Gastrocnemius medialis (tissue), 4 donors: ENCODE measurements at places on chromosomes 16 and 17.
A peak's percentile ranks its signal among the peaks of the same experiment; 100 is the strongest.

GRCh38 chr17:77246110-77247047 is 105.6 kb downstream of the SEC14L1 start:
- no peaks in the 10 kb centered on the region for H3K27me3 ChIP-seq
- no peak for DNase-seq
- H3K27ac ChIP-seq: no peak overlapping the region
- peak overlapping the region; percentile 60 for H3K4me3 ChIP-seq
- H3K36me3 ChIP-seq: no peaks in the 10 kb centered on the region
- peaks cover 6% of the 10 kb centered on the region for H3K4me1 ChIP-seq

GRCh38 chr17:48903401-48903800 is 4.8 kb upstream of the UBE2Z start:
- no peaks in the 10 kb centered on the region for H3K36me3 ChIP-seq
- H3K27me3 ChIP-seq: no peaks in the 10 kb centered on the region
- no peak overlapping the region for H3K4me3 ChIP-seq
- no peak for DNase-seq
- H3K27ac ChIP-seq: no peak overlapping the region

DNA sequence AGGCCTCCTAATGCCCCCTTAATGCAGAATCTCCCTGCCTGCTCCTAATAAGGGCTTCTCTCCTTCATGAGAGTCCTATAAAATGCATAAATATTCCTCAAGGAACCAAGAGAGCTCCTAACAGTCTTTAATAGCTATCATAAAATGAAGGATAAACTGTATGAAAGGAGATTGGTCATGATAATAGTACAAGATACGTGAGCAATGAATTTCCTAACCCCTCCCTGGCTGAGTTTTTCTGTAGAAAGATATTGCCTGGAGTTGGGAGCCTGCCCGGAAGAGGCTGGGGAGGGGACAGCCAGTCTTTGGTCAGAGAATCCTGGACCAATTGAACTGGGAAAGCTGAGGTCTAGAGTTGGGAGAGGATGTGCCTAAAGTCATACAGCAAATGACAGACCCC is 321.9 kb upstream of the CDH5 start:
- H3K27ac ChIP-seq: no peak overlapping the region
- H3K36me3 ChIP-seq: no peaks in the 10 kb centered on the region
- H3K4me3 ChIP-seq: no peak overlapping the region
- no peaks in the 10 kb centered on the region for H3K27me3 ChIP-seq
- no peaks in the 10 kb centered on the region for H3K4me1 ChIP-seq
- DNase-seq: no peak

- peaks cover 4% of the 10 kb centered on the region for H3K4me1 ChIP-seq
- no peak for DNase-seq
- no peak overlapping the region for H3K27ac ChIP-seq
These were observed 93.4 kb downstream of the SSH2 start for GRCh38 chr17:29836643-29837042.

GRCh38 chr16:68346892-68347480 is 36.2 kb downstream of the PRMT7 start:
- peak; percentile 32 for DNase-seq
- peaks cover 59% of the 10 kb centered on the region for H3K4me1 ChIP-seq
- H3K36me3 ChIP-seq: peaks cover 27% of the 10 kb centered on the region
- H3K27me3 ChIP-seq: no peaks in the 10 kb centered on the region
- H3K27ac ChIP-seq: peak overlapping the region; percentile 88

DNA sequence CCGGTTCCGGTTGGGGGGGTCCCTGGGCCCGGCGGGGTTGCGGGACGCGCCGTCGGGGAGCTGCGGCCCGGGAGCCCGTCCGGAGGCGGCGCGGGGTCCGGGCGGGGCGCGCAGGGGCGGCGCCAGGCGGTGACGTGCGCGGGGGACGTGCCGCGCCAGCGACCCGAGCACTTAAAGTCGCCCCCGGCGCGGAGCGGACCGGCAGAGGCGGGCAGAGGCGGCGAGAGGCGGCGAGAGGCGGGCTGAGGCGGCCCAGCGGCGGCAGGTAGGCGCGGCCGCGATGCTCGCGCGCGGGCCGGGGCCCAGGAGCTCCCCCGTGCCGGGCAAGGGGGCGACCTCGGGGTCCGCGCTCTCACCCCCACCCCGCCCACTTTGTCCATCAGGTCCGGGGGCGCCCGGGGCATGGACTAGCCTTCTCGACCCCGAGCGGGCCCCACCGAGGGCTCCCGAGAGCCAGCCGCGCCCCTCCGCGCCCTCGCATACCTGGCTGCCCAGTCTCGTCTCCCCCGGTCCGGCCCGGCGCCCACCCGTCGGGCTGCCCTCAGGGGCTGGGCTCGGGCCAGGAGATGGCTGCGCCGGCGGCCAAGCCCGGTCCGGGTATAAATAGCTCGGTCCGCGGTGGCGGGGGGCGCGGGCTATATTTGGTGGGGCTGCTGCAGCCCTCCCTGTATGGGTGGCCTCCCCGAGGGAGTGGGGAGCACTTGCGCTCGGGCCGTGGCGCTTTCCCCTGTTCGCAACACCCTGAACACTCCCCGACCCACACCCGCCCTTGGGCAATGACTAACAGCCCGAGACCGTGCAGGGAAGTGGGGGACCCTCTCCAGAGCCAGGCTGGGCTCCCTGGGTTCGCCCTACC is at the start of gene SLC16A3:
Gene SLC16A3, plus strand, starts transcription at position 201 of the 856 bp plus-strand sequence. CDS start 6,967 bp downstream, outside the sequence.
- peaks cover 56% of the 10 kb centered on the region for H3K4me1 ChIP-seq
- no peaks in the 10 kb centered on the region for H3K36me3 ChIP-seq
- no peak for DNase-seq
- H3K4me3 ChIP-seq: peak within 1 kb of the TSS; percentile 66
- H3K27ac ChIP-seq: peak within 1 kb of the TSS; percentile 90

DNA sequence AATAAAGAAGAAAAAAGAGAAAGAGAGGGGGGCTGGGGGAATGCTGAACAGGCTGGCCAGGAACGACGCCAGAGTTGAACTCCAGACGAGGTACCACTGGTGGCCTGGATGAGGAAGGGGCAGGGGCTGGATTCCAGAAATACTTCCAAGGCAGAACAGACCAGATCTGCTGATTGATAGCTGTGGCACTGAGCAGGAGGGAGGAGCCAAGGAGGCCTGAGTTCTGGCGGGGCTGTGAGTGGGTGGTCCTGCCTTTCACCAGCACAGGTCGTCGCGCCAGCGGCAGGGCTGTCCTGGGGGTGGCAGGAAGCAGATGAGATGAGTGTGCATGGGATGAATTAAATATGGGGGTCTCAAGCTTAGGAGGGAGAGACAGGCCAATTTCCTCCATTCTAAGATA is 5.5 kb downstream of the CCDC42 start:
- H3K36me3 ChIP-seq: no peaks in the 10 kb centered on the region
- no peak overlapping the region for H3K4me3 ChIP-seq
- H3K27ac ChIP-seq: no peak overlapping the region
- H3K27me3 ChIP-seq: peaks cover 2% of the 10 kb centered on the region
- DNase-seq: no peak
- no peaks in the 10 kb centered on the region for H3K4me1 ChIP-seq

- H3K4me3 ChIP-seq: no peak overlapping the region
- peaks cover 7% of the 10 kb centered on the region for H3K4me1 ChIP-seq
- no peak for DNase-seq
- no peaks in the 10 kb centered on the region for H3K27me3 ChIP-seq
- no peaks in the 10 kb centered on the region for H3K36me3 ChIP-seq
These were observed 84.6 kb downstream of the USP31 start for GRCh38 chr16:23064639-23065038.

GRCh38 chr16:81616321-81617020 is 162.6 kb upstream of the PLCG2 start:
- no peak overlapping the region for H3K4me3 ChIP-seq
- no peak overlapping the region for H3K27ac ChIP-seq
- H3K36me3 ChIP-seq: no peaks in the 10 kb centered on the region

- peak within 1 kb of the TSS; percentile 89 for H3K27ac ChIP-seq
- peak; percentile 29 for DNase-seq
- H3K27me3 ChIP-seq: no peaks in the 10 kb centered on the region
- no peaks in the 10 kb centered on the region for H3K36me3 ChIP-seq
- H3K4me3 ChIP-seq: peak within 1 kb of the TSS; percentile 78
These were observed at the start of gene FLOT2 for GRCh38 chr17:28896884-28897768. TSS of gene FLOT2 (minus strand) at chr17:28897733. CDS start at chr17:28897574, 159 bp downstream.

DNA sequence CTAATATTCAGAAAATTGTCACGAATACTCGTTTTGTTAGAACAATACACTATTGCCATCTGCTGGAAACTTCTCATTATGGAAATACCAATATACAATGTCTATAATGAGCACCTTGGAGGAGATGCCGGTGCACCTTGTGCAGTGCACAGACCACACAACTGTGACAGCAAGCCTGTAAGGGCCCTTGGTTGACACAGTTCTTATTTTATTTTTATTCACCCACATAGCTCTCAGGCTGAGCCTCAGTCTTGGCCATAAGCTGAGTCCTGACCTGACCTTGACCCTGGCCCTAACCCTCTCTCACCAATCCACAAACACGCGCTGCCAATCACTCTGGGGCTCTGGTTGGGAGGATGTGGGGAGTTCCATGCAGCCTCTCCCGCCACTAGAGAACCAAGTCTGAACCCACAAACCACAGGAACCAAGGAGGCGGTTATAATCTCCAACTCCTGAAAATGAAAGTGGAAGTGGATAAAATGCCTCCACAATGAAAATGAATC is 7.6 kb downstream of the AIPL1 start:
- DNase-seq: no peak
- no peaks in the 10 kb centered on the region for H3K36me3 ChIP-seq
- no peak overlapping the region for H3K27ac ChIP-seq
- H3K4me1 ChIP-seq: no peaks in the 10 kb centered on the region
- no peaks in the 10 kb centered on the region for H3K27me3 ChIP-seq

- H3K36me3 ChIP-seq: no peaks in the 10 kb centered on the region
- H3K27ac ChIP-seq: no peak overlapping the region
- H3K4me1 ChIP-seq: no peaks in the 10 kb centered on the region
- H3K27me3 ChIP-seq: no peaks in the 10 kb centered on the region
- DNase-seq: peak; percentile 23
These were observed 35.3 kb upstream of the ACSM2B start for GRCh38 chr16:20611350-20611902.

DNA sequence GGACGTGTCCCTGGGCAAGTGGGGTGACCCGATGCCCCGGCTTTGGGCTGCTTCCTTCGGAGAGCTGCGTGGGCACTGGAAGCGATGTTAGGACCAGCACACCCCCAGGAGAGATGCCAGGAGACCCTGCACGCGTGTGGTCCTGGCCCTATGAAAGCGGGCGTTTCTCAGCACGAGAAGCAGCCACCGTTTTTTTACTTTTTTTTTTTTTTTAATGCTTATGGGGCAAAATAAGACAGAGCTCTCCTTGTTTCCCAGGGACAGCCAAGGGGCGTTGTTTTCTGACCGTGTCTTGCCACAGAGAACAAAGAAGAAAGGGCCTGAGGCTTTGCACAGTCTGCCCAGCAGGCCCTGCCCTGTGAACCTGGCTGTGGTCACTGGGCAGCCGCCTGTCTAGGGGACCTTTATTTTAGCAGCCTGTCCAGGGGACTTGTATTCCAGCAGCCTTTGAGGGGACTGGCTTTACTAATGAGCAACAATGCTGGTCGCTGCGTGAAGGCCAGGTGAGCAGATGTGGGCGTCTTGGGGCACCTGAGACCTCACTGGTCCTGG is 996 bp downstream of the SLC25A10 start:
- peaks cover 23% of the 10 kb centered on the region for H3K4me1 ChIP-seq
- no peaks in the 10 kb centered on the region for H3K36me3 ChIP-seq
- H3K4me3 ChIP-seq: peak overlapping the region; percentile 64
- H3K27ac ChIP-seq: no peak overlapping the region

GRCh38 chr16:72291531-72291981 is 119.6 kb upstream of the PMFBP1 start:
- no peak overlapping the region for H3K4me3 ChIP-seq
- H3K27ac ChIP-seq: no peak overlapping the region
- no peaks in the 10 kb centered on the region for H3K4me1 ChIP-seq
- DNase-seq: no peak

DNA sequence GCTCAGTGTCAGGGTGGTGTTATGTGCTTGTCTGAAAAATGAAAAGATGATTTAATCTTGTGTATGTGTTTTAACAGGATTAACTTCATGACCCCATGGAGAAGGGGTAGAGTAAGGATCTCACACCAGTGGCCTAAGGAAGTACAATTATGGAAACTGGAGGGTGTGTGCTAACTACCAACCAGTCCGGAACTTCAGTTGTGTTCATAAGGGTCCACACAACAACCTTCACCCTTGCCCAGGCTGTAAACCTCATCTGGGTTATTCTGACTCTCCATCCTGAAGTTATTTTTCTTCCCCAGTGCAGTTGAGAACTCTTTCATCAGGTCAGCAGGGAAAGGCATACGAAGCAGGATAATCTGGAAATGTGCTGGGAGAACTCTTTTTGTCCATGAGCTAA is 158.9 kb downstream of the MAP2K6 start:
- no peak for DNase-seq
- no peaks in the 10 kb centered on the region for H3K27me3 ChIP-seq
- peaks cover 5% of the 10 kb centered on the region for H3K4me1 ChIP-seq
- H3K4me3 ChIP-seq: no peak overlapping the region

DNA sequence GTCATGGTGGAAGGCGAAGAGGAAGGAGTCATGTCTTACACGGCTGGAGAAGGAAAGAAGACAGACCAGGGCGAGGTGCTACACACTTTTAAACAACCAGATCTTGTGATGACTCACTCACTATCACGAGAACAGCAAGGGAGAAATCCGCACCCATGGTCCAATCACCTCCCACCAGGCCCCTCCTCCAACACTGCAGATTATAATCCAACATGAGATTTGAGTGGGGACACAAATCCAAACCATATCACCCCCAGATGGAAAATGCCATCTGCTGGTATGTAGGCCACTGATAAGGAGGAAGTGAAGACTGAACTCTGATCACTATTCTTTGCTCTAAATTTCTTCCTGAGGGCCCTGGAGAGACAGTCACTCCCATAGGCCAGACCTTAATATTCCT is 7.5 kb upstream of the ITGAX start:
- H3K27me3 ChIP-seq: no peaks in the 10 kb centered on the region
- no peaks in the 10 kb centered on the region for H3K36me3 ChIP-seq
- no peak overlapping the region for H3K4me3 ChIP-seq
- no peak for DNase-seq

DNA sequence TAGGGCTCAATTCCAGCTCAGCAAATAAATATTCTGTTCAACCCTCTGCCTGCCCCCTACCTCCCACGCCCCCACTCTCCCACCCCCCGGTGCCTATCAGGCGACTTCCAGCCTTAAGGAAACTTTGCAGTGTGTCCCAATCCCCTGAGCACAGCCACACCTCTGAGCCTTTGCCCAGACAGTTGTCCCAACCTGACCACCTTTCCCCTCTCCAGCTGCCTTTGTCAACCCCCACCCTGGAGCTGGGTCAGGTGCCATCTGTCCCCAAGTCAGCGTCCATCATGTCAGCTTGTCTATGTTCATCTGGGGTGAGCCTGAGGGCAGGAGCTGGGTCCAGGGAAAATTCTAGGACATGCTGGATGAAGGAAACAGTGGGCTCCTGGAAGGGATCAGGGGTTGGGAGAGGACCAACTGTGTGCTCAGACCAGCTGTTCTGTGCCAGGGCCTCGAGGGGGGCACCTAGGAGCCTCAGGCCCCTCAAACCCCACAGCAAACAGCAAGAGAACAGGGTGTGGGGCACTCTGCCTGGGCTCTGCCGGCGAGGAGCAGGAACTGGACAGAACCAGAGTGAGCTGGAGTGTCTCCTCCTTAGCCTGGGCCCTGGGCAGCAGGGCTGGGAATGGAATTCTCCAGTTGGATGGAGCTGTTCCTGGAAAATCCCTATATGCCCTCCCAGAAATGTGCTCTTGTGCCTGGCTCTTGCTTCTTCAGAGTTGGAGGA is 17.8 kb downstream of the CDH16 start:
- no peak overlapping the region for H3K4me3 ChIP-seq
- H3K27ac ChIP-seq: peak overlapping the region; percentile 98
- H3K4me1 ChIP-seq: peaks cover 65% of the 10 kb centered on the region
